Thymus (tissue), 14 donors: ENCODE measurements at places on chromosomes 4 and X. TPM values are rescaled to one million over a fixed set of nuclear protein-coding genes. Genes with fewer than 3 reads are reported as not detected.
A peak's percentile ranks its signal among the peaks of the same experiment; 100 is the strongest.

- no peak for DNase-seq
These were observed 940 bp upstream of the DCTD start for GRCh38 chr4:182918044-182918607.

GRCh38 chr4:25575611-25576010 lies 80.0 kb upstream of the SLC34A2 start:
- DNase-seq: no peak

GRCh38 chr4:108454227-108454626 lies 166.1 kb upstream of the RPL34 start:
- no peak for DNase-seq

DNA sequence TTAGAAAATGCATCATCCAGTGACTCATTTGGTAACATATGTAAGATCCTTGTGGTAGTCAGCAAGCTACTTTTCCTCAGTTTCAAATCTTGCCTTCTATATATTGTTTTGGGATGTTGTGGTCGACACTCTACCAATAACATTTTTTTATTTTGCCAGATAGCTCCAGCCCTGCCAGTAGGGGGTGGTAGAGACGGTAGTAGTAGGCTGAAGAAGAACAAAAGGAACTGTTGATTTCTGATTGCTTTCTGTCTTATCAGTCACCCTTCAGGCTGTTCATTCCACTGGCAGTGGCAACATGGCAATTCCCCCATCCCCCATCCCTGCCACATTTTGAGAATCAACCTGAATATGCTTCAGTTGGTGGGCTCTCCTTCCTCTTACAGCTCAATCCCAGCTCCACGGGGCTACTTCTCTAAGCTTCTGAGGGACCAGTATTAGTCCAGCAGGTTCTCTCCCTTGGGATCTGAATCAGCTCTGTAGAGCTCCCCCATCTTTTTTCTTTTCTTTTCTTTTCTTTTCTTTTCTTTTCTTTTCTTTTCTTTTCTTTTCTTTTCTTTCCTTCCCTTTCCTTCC lies 171.5 kb upstream of the VEGFC start:
- no peak for DNase-seq

DNA sequence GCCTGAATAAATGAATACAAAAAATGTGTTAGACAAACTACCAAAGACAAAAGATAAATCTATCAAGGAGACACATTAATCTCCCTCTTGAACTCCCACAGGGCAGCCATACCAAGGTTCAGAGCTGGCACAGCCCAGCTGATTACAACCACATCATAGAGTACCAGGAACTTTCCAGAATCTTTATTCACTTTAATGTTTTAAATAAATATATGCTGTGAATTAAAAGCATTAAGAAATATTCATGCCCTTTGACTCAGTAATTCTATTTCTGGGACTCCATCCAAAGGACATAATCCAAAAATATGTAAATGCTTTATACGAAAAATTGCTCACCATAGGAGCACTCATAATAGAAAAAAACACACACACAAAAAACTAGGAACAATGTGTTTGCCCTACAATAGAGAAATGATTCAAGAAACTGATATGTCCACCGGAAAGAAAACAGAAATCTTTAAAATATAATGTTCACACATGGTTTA lies 126.0 kb downstream of the LDB2 start:
- DNase-seq: no peak

- DNase-seq: no peak
These were observed 38.9 kb downstream of the RASGEF1B start for GRCh38 chr4:81432825-81433224.

DNA sequence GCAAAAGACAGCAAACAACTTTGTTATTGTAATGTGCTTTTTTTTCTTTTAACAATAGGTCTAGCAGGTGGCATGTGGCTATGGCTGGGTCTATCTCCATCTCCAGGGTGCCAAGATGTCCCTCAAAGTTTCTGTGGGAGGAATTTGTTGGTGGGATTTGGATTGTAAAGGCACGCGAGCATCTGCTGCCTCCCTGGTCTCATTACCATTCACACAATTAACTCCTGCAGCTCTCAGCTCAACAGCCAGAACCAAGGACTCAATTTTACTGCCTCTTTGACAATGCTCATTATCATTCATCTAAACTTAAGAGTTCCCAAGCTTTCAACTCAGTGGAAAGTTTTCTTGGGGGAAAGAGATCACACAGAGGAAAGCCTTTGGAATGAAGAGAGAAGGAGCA lies 10.9 kb upstream of the PCDH18 start:
- no peak for DNase-seq

DNA sequence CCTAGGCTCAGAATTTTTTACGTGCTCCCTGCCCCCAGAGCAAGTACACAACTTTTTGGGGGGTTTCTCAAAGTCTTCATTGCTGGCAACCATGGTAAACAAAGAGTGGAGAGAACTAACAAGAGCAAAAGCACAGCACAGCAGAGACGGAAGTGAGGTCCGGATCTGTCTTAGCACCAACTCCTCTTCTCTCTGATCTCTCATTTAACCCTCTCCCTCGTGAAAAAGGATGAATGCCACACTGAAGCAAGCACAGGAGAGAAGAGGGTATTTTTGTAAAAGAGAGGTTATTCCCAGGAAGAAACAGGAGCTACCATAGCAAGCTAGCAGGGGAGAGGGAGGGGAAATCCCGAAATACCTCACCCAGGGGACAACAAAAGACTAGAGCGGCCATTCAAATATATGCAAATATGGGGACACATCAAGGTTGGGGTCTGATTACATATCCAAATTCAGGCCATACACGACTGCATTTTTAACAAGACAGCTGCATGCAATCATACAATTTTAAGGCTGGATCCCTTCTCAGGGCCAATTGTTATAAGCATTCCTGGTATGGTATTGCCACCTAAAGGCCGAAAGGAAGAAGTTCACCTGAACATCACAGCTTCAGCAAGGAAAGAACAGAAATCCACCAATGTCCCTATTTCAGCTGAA lies 46.6 kb downstream of the CD40LG start:
- peak; percentile 60 for DNase-seq

- DNase-seq: no peak
These were observed 2.7 kb downstream of the TKTL1 start for GRCh38 chrX:154298312-154298711.

- no peak for DNase-seq
These were observed 19.6 kb downstream of the PTPN13 start for GRCh38 chr4:86613734-86614133.

DNA sequence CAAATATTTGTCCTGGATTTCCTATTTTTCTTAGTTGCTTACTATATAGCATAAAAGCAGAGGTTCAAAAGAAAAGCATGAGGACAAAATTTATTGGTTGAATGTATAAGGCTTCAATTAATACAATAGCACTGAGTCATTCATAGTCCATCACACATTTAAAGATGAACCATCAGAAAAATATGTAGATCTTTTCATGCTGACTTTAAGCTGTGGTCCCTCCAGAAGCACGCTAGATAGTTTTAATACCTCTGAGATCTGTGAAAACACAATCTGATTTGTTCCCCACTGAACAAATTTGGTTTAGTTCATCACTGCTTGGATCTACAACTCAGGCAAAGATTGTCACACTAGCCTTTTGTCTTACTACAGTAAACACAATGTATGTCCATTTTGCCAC lies 377.2 kb upstream of the ANXA10 start:
- no peak for DNase-seq

- DNase-seq: no peak
These were observed 96.6 kb downstream of the HPGD start for GRCh38 chr4:174425669-174426068.

GRCh38 chr4:1382776-1383727 lies 23.2 kb downstream of the NKX1-1 start:
- DNase-seq: no peak

GRCh38 chr4:129377131-129377845 lies 281.3 kb downstream of the C4orf33 start:
- DNase-seq: no peak

- DNase-seq: no peak
These were observed 78.8 kb downstream of the TET2 start for GRCh38 chr4:105225500-105225899.

DNA sequence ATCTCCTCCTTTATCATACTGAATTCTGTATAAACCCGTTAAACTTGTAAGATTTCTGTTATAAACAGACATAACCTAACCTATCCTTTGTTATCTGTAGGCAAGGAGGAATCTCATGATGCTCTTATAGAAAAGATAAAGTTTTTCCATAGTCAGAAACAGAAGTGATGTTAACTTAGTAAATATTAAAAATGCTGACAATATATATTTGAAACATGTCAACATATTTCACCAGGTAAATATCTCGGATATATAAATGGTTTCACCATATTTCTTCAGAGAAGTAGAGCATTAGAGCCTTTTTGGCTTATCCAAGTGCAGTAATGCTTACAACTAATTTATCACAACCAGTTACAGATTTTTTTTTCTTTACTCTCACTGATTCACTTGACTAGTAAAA lies 625.9 kb downstream of the PDHA2 start:
- no peak for DNase-seq

DNA sequence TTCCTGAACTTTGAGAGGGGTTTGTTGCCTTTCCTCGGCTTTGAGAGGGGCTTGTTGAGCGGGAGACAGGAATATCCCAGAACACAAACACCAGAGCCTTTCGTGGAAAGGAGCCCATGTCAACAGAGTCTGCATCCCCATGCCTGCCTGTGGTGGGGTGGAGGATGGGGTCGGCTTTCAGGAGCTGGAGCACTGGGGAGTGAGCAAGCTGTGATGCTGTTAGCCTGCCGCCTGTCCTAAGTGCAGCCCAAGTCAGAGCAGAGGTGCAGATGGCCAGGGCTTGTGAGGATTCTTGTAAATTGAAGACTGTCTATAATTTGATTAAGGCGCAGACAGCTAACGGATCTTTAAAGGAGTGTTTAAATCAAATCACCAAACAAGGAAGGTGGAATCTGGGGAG lies 103.3 kb upstream of the ANK2 start:
- no peak for DNase-seq

GRCh38 chr4:87848622-87849351 lies 16.0 kb downstream of the MEPE start:
- no peak for DNase-seq

DNA sequence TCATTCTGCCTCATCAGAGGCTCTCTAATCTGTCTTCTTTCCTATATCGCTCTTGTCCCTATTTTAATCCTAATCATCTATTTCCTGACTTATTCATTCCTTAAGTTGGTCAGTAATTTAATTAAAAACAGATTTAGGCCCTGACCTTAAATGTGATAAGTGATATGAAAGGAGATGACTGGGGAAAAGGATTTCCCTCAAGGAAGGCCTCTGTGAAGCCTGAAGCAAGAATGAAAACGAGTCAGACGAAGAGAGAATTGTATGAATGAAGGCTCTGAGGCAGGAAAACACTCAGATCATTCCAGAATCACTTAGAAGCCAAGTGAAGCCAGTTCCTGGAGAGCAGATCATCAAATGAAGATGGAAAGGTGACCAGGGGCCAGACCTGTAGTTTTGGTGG lies 22.1 kb downstream of the PKD2 start:
- no peak for DNase-seq

- DNase-seq: no peak
These were observed 178.7 kb upstream of the EMCN start for GRCh38 chr4:100696531-100696930.

GRCh38 chrX:101408532-101408841 lies 465 bp downstream of the HNRNPH2 start:
- no peak for DNase-seq

DNA sequence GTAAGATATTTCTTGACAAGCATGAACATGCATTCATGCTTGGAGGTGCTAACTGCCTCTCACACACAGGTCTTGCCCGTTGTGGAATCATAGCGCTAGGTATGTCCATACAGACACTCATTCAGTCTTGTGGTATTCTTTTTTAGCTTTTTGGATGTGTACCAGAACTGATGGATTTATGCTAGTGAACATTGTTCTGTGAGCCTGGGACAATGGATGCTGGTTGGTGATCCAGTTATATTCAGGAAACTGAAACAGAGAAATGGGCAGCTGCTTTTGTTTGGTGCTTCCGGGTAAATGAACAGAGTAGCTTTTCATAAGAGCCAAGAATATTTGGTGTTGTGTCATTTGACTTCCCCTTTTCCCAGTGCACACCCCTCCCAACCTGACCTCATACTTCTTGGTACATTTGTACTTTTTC lies 78.9 kb upstream of the SLC4A4 start:
- no peak for DNase-seq

- DNase-seq: no peak
These were observed 40.4 kb upstream of the MAP3K15 start for GRCh38 chrX:19555683-19556082.

- DNase-seq: no peak
These were observed 1477.7 kb upstream of the IGFBP7 start for GRCh38 chr4:58587856-58588255.

GRCh38 chrX:41952102-41952501 lies 28.7 kb upstream of the CASK start:
- DNase-seq: no peak

DNA sequence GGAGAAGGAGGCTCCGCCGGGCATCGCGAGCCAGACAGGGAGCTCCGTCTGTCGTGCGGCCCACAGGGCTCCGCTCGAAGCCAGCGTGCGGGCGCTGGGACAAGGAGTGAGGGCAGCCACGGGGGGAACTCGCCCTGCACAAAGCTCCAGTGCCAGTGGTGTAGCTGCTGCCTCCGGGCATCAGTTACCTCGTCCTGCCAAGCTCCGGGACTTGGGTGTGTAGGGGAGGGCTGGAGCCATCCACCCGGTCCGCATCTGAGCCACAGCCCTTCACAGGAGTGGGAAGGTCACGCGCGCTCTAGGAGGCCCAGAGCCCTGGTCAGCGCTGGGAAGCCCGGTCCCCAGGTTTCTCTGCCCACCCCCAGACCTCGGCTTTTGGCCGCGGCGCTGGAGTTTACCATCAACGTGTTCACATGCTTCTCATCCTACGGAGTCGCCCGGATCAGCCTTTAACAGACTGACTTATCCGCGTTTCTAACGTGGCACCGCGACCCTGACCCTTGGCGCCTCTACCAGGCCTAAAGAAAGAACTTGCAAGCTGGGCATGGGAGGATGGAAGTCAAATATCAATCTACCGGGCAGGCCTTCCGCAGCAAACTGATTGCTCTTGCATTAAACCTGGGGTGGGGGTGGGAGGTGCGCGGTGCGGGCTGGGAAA lies 8.4 kb upstream of the PRDM8 start:
- no peak for DNase-seq

DNA sequence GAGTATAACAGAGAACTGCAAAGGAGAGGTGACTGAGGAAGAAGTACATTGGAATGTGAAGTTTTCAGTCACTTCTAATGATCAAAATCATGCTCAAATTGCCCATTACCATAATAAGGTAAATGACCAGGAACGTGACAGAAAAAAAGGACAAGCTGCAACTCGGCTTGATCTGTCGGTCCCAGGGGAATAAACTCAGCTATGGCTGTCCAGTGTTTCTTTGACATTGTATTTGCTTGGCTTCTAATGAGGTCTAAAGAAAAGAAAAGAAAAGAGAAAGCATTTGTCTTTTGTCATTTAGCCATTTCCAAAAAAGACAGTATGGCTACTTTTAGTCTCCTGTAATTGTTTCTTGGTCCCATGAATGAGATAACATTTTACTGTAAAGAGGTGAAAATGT lies 25.2 kb downstream of the PHOX2B start:
- no peak for DNase-seq

GRCh38 chrX:12241026-12241425 lies 102.8 kb downstream of the FRMPD4 start:
- DNase-seq: no peak

The N4BP2 gene
- total RNA-seq: 25.3 TPM

The CCKAR gene
- total RNA-seq: 0.09 TPM

The SORBS2 gene
- total RNA-seq: 13.8 TPM

The MXRA5 gene
- 6.1 TPM for total RNA-seq

The CT45A9 gene
- not detected for total RNA-seq

The FAM9C gene
- not detected for total RNA-seq

The AMOT gene
- 3.8 TPM for total RNA-seq

The VCX2 gene
- total RNA-seq: not detected

The TBC1D8B gene
- total RNA-seq: 1.5 TPM

The LONRF3 gene
- total RNA-seq: 0.19 TPM

The ADH4 gene
- total RNA-seq: 0.09 TPM

The DNAAF6 gene
- 0.05 TPM for total RNA-seq

The GPC3 gene
- 26.2 TPM for total RNA-seq

The BLTP1 gene
- total RNA-seq: 27.1 TPM
